GM12865 (cell line): ENCODE measurements at places on chromosomes 3 and 15.
A peak's percentile ranks its signal among the peaks of the same experiment; 100 is the strongest.

- DNase-seq: peak; percentile 92
Observed at GRCh38 chr15:38564557-38565286, at the start of gene RASGRP1. TSS of gene RASGRP1 (minus strand) at chr15:38564814. CDS start at chr15:38564628, 186 bp downstream.

GRCh38 chr3:39434574-39434973 lies 28.1 kb downstream of the RPSA start:
- no peak for DNase-seq

DNA sequence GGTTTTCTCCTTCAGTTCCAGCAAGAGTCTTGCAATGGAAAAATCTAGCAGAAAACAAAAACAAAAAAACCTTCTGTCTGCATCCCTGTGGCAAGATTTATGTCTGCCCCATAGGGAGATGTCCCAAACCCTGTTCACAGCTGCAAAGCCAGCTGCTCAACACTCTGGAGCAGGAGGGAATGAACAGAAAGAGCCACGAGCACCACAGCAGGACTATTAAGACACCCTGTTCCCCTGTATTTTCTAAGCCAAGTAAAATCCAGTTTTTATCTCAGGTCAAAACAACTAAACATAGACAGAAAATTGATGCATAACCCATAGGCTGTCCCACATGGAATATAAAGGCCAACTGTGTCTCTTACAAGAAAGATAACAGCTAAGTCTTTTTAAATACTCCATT lies 357.9 kb downstream of the LSAMP start:
- DNase-seq: no peak

DNA sequence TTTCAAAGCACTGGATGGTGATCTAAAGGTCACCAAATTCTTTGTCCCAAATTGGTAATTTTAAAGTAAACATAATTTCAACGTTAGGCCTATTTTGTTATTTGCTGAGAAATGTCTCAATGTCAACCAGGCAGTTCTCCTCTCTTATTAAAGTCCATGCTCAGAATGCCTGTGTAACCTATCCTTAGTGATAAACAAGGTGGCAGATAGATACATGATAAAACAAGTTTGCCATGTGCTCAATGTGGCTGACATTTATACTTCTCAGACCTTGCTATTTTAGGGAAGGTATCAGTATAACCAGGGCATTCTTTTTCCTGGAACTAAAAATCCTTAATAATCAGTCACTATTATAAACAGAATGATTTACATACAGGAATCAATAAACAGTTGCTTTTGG lies 8.5 kb downstream of the MBNL1 start:
- no peak for DNase-seq

DNA sequence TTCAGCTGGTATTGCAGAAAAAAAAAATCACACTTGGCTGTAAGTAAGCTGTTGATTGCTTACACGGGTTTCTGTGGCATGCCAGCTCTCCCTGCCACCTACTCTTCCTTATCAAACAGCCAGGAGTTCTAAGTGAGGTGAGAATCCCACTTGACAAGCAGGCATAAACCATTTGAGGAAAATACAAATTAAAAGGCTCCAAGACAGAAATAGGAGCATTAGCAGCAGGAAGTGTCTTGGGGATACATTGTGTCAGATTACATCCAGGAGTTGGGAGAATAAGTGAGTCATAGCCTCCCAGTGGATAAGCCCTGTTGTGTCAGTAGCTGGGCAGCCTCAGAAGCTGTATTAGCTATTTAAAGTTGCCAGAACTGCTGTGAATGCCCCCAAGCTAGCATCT lies 256.0 kb downstream of the CNTN4 start:
- no peak for DNase-seq

- DNase-seq: peak; percentile 36
Observed at GRCh38 chr3:9222049-9222448, 27.4 kb downstream of the SRGAP3 start.

- no peak for DNase-seq
Observed at GRCh38 chr3:139548801-139549200, 9.3 kb upstream of the RBP1 start.

- no peak for DNase-seq
Observed at GRCh38 chr3:184796551-184796950, 15.4 kb upstream of the VPS8 start.

- no peak for DNase-seq
Observed at GRCh38 chr15:93102211-93102610, 13.2 kb upstream of the RGMA start.

DNA sequence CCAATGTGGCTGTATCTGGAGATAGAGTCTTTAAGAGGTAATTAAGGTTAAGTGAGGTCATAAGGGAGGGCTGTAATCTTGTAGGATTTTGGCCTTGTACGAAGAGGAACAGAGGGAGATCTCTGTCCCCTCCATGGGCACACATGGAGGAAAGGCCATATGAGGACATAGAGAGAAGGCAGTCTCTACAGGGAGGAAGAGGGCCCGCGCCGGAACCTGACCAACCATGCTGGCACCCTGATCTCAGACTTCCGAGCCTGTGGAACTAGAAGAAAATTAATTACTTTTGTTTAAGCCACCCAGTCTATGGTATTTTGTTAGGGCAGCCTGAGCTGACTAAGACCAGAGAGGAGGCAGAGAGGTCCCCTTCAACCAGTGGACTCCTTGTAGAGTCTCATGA lies 17.7 kb upstream of the MRPS22 start:
- DNase-seq: no peak

- no peak for DNase-seq
Observed at GRCh38 chr3:128903501-128903900, 24.1 kb downstream of the ACAD9 start.

- no peak for DNase-seq
Observed at GRCh38 chr15:62165793-62166375, 799 bp upstream of the C2CD4B start.

DNA sequence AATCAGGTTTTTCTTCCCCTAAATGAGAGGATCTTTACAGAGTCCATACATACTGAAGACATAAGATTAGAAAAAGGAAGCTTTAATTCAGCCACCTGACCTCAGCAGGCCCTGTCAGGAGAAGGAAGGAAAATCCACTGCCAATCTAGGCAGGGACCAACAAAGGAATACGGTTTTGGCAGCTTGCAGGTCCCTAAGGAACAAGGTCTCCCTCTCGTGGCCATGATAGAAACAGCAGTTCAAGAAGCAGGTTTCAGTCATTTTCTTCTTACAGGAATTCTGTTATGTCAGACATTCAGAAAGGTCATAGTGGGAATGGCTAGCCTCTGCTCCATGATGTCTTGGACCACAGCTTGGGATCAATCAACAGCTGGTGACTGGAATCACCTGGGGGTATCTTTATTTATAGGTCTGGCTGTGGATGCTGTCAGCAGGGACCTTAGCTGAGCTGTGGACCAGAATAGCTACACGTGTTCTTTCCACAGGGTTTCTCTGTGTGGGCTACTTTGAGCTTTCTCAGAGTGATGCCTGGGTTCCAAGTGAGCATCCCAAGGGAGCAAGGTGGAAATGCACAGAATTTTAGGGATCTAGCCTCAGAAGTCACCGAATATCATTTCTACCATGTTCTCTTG lies 9.4 kb upstream of the CMSS1 start:
- peak; percentile 70 for DNase-seq

GRCh38 chr3:124322309-124322880 lies 330.5 kb upstream of the ROPN1 start:
- no peak for DNase-seq

DNA sequence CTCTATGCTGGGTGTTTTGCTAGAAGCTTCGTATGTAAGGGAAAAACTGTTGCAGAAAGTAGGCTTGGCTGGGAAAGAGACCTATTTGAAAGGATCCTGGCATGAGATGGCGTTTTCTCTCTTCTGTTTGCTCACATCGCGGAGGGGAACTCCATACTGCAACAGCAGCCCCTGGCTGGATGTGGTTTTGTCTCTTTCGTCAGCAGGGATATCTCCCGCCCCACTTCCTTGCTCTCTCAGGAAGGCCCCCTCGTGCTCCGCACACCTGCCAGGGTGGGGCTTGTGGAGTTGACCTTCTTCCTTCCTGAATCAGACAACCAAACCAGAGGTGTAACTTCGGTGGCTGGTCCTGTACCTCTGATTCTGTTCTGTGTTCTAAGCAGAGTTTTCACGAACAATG lies 26.4 kb upstream of the MYZAP start:
- peak; percentile 23 for DNase-seq

DNA sequence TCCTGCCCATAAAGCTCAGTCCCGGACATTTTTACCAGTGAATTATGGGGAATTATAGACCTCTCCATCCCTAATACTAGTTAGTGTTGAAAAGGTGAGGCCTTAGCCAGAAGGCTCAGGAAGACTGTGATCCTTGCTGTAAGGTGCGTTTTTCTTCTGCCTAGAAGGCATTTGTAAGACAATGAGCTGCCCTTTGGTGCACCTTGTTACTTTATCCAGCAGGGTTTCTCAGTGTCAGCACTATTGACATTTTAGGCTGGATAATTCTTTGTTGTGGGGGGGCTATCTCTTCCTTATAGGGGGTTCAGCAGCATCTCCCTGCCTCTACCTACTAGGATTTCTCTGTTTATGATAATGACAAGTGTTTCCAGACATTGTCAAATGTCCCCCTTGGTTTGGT lies 108.1 kb upstream of the ABHD17C start:
- DNase-seq: no peak

DNA sequence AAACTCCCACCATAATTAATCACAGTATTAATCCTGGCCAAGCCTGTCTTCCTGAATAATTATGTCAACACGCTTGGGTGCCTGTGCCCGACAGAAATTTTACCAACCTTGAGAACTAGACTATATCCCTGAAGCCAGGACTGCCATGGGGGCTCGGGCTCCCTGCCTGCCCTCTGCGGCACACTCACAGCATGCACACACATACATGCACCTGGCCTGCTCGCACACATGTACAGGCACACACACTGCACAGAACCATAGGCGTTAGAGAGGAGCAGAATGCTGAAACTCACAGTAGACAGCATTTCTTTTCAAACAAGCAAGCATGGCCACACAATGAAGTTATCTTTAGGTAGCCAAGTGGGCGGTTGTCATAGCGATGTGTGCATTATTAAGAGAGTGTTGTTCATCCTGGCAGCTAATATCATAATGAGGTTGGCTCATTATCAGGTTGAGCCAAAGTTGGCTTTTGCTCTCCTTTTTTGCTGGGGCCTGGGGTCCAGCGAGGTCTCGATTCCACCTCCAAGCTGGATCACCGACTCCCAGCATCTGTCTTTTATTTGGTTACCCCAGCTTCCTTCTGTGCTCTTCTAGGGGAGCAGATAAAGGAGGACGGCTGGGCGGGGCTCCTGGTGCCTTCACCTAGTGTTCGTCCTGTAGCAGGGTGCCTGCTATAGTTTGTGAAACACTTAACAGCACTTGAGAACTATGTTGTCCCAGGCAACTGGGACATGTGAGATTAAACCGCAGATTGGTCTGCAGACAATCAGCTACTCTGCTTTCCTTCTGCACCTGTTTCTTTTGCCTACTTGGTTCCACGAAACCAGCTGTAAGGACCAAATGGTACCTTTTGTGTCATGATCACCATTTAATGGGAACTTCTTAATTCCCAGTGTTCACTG lies 91.4 kb downstream of the ZNF621 start:
- DNase-seq: no peak

- DNase-seq: no peak
Observed at GRCh38 chr3:55692295-55692956, 205.3 kb upstream of the WNT5A start.

DNA sequence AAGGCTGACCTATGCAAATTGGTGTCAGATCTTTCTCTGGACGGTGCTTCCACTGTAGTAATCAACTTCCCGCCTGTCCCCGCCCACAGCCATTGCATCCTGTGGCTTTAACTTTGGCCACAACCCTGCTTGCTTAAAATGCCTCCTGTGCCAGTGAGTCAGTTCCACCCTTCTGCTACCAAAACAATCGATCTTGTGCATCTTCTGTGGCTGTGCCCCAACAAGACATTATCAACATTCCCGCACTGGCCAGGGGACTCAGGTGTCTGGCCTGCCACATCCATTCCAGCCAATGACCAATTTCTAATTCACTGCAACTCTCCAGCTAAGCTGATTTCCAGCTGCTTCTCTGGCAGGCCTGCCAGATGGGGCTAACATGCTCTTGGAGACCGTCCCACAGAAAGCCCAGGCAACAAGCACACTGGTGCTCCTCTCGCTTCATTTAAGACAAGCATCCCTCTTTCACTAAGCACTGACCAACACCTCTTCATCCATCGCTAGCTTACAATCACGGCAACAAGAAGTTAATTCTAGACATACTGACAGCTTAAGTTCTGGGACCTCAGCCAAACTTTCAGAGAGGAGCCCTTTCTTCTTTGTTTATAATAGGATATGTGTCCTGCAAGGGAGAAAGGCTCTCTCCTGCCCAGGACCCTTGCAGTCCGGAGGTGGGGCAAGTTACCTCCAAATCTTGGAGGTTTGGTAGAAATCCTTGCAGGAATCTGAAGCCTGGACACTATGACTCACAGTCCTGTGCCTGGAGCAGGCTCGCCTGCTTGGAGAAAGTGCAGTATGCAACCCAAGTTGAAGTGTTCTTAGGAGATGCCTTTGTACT lies 6.7 kb downstream of the CA12 start:
- DNase-seq: no peak

DNA sequence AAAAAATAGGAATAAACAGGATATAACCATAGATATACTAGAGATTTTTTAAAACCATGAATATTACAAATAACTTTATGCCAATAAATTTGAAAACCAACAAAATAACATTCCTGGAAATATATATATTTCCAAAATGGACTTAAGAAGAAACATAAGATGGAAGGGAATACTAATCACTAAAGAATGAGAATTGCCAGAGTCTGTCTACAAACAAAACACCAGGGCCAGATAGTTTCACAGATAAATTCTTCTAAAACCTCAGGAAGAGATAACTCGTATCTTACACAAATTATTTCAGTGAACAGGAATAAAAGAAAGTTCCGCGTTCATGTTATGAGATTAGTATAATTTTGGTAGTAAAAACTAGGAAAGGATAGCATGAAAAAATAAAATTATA lies 107.3 kb downstream of the HERC1 start:
- DNase-seq: no peak

GRCh38 chr3:167148136-167148535 lies 232.0 kb downstream of the ZBBX start:
- DNase-seq: no peak

GRCh38 chr15:83112233-83112955 lies 4.9 kb downstream of the TM6SF1 start:
- no peak for DNase-seq

GRCh38 chr3:42763021-42763420 lies 10.0 kb downstream of the CCDC13 start:
- DNase-seq: peak; percentile 46

DNA sequence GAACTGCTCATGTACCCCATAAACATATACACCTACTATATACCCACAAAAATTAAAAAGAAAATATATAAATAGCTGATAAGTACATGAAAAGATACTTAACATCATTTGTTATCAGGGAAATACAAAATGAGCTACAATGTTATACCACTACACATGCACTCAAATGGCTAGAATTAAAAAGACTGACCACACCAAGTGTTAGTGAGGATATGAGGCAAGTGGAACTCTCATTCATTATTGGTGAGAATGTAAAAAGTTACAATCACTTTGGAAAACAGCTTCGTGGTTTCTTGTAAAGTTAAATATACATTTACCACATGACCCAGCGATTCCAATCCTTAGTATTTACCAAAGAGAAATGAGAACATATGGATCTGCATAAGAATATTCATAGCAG lies 26.5 kb downstream of the EOMES start:
- DNase-seq: no peak

GRCh38 chr3:83034806-83035703 lies 1273.6 kb upstream of the GBE1 start:
- DNase-seq: no peak
